ENCODE measurements at places on chromosomes 5 and 9. TPM values are rescaled to one million over a fixed set of nuclear protein-coding genes. Genes with fewer than 3 reads are reported as not detected.
A peak's percentile ranks its signal among the peaks of the same experiment; 100 is the strongest.

DNA sequence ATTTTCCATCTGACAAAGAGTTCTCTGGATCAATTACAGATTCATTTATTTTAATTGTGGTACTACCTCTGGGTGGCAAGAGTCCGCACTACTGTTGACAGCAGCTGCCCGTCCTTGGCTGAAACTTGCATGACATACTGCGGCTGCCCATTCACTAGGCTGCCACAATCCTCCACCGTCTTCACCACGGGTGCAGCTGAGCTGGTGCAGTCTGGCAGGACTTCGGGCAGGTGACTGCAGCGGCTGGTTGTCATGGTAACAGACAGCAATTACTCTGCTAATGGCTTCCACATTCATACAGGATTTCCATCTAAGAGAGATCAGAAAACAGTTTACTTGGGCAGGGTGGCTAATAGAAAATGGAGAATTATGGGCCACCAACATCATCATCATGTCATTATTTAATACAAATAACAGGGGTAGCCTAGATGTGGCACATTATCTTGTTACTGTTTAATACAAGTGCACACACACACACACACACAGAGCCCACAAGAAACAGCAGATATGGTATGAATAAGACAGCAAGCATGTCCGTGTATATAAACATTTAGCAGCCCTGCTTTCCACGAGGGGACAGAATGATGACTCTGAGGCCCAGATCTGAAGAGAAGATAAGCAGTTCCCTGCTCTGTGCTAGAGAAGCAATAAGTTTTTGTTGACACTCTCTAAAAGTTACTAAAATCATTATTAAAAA lies 112.3 kb downstream of the MARCHF3 start:
- H3K4me1 ChIP-seq: no peaks in the 10 kb centered on the region
- H3K27ac ChIP-seq: no peak overlapping the region
- H3K36me3 ChIP-seq: no peaks in the 10 kb centered on the region
- no peaks in the 10 kb centered on the region for H3K27me3 ChIP-seq
- DNase-seq: no peak
- no peak overlapping the region for H3K4me3 ChIP-seq

GRCh38 chr9:70994582-70994981 lies 126.8 kb downstream of the TRPM3 start:
- H3K27ac ChIP-seq: no peak overlapping the region
- H3K36me3 ChIP-seq: no peaks in the 10 kb centered on the region
- no peak overlapping the region for H3K4me3 ChIP-seq
- DNase-seq: no peak
- H3K4me1 ChIP-seq: no peaks in the 10 kb centered on the region

DNA sequence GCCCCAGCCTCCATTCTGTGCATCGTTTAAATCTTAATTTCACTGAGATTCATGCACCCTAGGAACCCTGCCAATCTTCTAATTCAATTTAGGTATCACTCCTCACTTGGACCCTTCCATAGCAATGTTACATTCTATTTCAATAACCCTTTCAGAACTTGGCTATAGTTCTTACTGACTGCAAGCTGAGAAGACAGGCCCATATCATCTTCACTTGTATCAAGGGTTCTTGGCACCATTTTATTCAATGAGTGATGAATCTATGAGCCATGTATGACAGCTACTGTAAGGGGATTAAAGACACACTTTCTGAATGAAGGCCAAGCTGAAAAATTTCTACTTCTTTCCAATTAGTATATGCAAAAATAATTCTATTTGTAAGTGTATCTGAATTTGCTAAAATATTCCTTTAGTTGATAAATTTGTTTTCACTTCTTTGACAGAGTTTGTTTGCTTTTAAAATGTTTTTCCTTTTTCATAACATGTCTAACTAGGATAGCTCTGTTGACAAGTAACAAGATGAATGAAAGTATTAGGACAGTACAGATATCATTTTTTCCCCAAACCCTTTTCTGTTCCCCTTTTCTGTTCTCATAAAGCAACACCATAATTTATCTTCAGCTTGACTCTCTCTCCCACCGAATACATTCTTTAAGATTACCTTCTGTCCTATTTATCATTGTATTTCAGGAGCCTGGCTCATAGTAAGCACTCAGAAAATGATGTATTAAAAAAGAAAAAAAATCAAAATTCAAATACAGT lies 9.6 kb downstream of the ITGA2 start:
- H3K27ac ChIP-seq: peak overlapping the region; percentile 52
- no peaks in the 10 kb centered on the region for H3K36me3 ChIP-seq
- no peak for DNase-seq
- no peaks in the 10 kb centered on the region for H3K27me3 ChIP-seq
- H3K4me3 ChIP-seq: no peak overlapping the region

GRCh38 chr9:22278426-22278825 lies 168.2 kb upstream of the DMRTA1 start:
- no peak overlapping the region for H3K27ac ChIP-seq
- H3K4me1 ChIP-seq: no peaks in the 10 kb centered on the region
- no peaks in the 10 kb centered on the region for H3K36me3 ChIP-seq

- DNase-seq: no peak
- H3K27ac ChIP-seq: no peak overlapping the region
- H3K27me3 ChIP-seq: peaks cover 47% of the 10 kb centered on the region
- no peaks in the 10 kb centered on the region for H3K4me1 ChIP-seq
Measured at GRCh38 chr5:176780176-176781053, 29.9 kb upstream of the UNC5A start.

The HACD4 gene
- total RNA-seq: 4.0 TPM
